ENCODE measurements at places on chromosomes 6 and 20. TPM values are rescaled to one million over a fixed set of nuclear protein-coding genes. Genes with fewer than 3 reads are reported as not detected.

DNA sequence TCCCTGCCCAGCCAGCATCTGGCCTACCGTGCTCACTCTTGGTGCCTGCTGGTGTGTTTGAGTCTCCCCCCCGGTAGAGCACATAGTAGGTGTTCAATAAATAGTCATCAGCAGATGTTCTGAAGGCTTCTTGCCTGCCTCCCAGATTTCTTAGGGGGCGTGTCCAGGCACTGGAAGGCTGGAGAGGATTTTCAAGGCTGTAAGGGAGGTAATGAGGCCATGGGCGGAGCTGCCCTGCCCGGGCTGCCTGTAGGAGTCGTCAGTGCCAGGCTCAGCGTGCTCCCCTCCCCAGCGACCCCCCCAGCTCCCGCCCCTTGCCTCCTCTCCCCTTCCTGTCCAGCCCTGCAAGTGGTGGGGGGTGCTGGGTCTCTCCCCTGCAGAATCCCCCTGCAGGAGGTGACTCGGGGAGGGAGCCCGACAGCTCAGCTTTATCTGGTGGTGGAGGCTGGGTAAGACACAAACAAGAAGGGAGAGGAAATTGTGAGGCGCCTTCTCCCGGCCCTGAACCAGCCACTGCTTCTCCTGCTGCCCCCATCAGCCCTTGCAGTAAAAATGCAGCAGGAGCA is 55.9 kb downstream of the BCAS4 start:
- H3K4me3 ChIP-seq = no peak overlapping the region
- no peaks in the 10 kb centered on the region for H3K36me3 ChIP-seq
- no peak for DNase-seq
- H3K4me1 ChIP-seq = peaks cover 16% of the 10 kb centered on the region
- H3K27me3 ChIP-seq = peaks cover 5% of the 10 kb centered on the region

GRCh38 chr20:13741879-13742278 is 42.8 kb downstream of the ESF1 start:
- DNase-seq = no peak
- no peak overlapping the region for H3K27ac ChIP-seq

- peaks cover 4% of the 10 kb centered on the region for H3K27me3 ChIP-seq
- H3K4me3 ChIP-seq = no peak overlapping the region
- H3K27ac ChIP-seq = no peak overlapping the region
Observed at GRCh38 chr20:48364688-48365421, 462.9 kb downstream of the PREX1 start.

DNA sequence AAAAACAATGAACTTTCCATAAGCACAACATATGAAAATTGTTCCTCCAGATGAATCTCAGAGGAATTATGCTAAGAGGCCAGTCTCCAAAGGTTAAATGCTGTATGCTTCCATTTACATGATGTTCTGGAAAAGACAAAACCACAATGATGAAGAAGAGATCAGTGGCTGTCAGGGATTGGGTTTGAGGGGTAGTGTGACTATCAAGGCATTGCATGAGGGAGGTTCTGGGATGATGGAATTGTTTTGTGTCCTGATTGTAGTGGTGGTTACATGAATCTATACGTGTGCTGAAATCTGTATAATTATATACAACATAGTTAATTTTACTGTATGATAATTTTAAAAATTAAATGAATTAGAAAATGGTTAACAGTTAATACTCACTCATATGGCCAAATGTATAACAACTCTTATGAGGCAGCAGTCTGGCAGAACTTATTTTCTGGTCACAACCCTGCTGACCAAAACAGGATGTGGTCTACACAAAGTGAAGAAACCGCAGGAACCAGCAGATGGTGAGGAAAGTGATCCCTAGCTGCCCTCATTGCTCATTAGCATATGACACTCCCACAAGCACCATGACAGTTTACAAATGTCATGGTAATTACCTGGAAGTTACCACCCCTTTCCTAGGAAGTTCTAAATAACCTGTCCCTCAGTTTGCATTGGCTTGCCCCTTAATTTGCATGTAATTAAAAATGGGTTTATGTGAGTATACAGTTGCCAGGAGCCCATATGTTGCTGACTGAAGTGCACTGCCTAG is 31.9 kb downstream of the NSFL1C start:
- no peak overlapping the region for H3K4me3 ChIP-seq
- peaks cover 11% of the 10 kb centered on the region for H3K4me1 ChIP-seq
- H3K27ac ChIP-seq = no peak overlapping the region
- no peaks in the 10 kb centered on the region for H3K27me3 ChIP-seq
- DNase-seq = no peak
- H3K36me3 ChIP-seq = peaks cover under 1% of the 10 kb centered on the region

DNA sequence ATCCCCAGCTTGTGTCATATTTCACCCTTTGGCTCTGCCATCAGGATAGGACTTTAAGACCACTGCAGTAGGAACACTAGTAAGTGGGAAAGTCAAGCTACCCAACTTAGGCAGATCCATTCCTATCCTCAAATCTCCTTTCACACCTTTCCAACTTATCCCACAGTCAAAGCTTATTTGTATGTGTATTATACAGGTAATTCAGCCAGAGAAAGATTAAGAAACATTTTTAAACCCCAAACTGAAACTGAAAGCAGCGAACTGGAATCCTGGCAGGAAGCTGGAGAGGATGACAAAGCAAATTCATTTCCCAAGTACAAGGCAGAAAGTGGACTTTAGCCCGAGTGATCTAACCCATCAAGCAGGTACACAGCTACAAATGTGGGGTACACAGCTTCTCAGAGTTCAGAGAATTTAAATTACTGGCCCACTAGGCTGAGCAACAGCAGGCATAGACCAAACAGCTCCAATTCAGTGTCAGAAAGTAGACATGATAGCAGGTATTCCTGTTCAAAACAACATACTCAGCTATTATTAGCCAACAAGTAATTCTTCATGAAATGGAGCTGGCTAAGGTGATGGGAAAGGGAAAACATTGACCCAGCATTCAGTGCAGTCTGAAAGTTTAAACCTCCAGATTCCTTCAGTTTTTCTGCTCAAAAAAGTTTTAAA is 39.1 kb downstream of the ILRUN start:
- DNase-seq = no peak
- no peaks in the 10 kb centered on the region for H3K27me3 ChIP-seq
- H3K4me3 ChIP-seq = peak overlapping the region; percentile 52
- H3K4me1 ChIP-seq = peaks cover 60% of the 10 kb centered on the region
- peak overlapping the region; percentile 87 for H3K27ac ChIP-seq
- H3K36me3 ChIP-seq = peaks cover 18% of the 10 kb centered on the region

GRCh38 chr6:4185419-4185818 is 50.0 kb upstream of the ECI2 start:
- no peaks in the 10 kb centered on the region for H3K4me1 ChIP-seq
- no peaks in the 10 kb centered on the region for H3K36me3 ChIP-seq
- H3K27ac ChIP-seq = no peak overlapping the region
- H3K4me3 ChIP-seq = no peak overlapping the region
- DNase-seq = no peak

DNA sequence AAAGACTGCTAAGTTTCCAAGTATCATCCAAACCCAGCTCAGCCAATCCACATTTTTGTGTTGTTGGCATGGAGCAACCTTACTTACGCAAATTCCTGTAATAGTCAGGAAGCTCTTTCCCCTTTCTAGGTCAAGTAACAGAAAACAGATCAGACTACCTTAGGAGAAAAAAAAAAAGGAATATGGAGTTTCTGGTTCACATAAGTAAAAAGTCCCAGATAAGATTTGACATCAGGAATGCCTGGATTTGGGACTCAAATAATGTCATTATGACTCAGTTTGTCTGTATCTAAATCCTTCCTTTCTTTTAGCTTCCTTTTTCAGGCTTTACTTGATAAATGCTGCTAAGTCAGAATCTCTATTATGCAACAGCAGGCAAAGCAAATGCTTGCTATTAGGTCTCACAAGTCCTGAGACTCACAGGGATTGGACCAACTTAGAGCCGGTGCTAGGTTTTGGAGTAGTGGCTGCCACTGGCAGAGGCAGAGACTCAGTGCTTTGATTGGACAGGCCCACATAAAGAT is 44.5 kb downstream of the NCOA7 start:
- H3K27ac ChIP-seq = peak overlapping the region; percentile 74
- no peaks in the 10 kb centered on the region for H3K27me3 ChIP-seq
- H3K4me3 ChIP-seq = no peak overlapping the region
- H3K36me3 ChIP-seq = no peaks in the 10 kb centered on the region
- H3K4me1 ChIP-seq = peaks cover 62% of the 10 kb centered on the region
- no peak for DNase-seq

- no peak for DNase-seq
- H3K4me1 ChIP-seq = no peaks in the 10 kb centered on the region
- no peaks in the 10 kb centered on the region for H3K27me3 ChIP-seq
- H3K36me3 ChIP-seq = no peaks in the 10 kb centered on the region
- no peak overlapping the region for H3K27ac ChIP-seq
Observed at GRCh38 chr6:20056350-20056992, 155.8 kb downstream of the MBOAT1 start.

DNA sequence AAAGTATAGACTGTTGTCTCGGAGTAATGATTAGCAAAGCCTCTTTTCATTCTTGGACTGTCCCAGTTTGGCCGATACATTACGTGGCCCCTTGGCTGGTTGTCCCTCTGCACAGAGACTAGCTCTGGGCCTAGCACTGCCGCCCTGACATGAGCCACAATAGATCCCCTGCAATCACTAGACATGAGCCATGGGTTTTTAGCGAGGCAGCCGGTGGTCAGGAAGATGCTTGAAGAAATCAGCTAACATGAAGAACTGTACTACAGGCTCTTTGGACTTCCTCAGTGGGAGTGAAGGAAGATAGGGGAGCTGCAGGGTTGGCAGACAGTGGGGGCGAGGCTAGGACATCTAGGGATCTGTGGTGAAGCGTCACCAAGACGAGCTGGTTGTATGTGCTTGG is 11.0 kb downstream of the DUSP22 start:
- H3K27ac ChIP-seq = no peak overlapping the region
- no peaks in the 10 kb centered on the region for H3K27me3 ChIP-seq
- H3K4me1 ChIP-seq = peaks cover 21% of the 10 kb centered on the region
- H3K4me3 ChIP-seq = no peak overlapping the region
- DNase-seq = no peak
- H3K36me3 ChIP-seq = peaks cover 15% of the 10 kb centered on the region

DNA sequence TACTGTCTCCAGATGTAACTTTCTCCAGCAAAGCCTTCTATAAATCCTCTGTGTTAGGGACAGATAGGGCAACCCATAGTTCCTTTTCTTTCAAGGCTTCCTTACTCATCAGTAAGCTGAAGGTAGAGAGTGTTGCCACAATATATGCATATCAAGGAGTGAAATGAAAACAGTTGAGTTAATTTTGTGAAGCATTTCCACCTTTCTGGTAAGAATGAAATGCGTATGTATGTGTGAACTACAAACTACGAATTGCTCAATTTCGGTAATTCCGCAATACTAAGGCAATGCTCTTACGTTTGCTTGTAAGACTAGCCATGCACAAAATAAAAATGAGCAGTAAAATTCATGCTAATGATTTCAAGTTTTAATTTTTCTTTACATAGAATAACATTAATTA is 61.2 kb upstream of the HBS1L start:
- no peak for DNase-seq
- H3K4me3 ChIP-seq = no peak overlapping the region
- H3K36me3 ChIP-seq = no peaks in the 10 kb centered on the region
- H3K4me1 ChIP-seq = no peaks in the 10 kb centered on the region

DNA sequence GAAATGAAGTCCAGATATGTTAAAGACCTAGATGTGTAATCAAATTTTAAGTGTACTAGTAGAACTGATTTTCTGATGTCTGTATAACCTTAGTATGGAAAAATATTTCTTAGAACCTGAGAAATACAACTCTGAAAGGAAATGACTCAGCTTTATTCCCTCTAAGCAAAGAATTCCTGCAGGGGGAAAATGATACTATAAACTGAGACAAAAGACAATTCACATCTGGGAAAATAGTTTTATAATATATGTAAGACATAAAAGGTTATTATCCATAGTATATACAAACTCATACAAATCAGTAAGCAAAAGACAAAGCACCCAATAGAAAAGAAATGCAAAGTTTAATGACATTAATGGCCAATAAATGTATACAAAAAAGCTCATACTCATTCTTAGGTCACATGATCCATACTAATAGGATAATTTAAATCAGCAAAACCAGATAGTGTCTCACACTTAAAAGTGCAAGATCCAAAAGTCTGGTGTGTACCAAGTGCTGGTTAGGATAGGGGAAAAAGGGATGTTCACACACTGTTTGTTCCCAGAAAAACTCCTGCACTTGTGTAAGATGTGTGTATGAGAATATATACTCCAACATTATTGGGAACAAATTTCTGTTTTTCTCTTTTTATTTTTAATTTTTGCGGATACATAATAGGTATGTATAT is 22.6 kb downstream of the RNF217 start:
- DNase-seq = no peak
- no peak overlapping the region for H3K27ac ChIP-seq
- no peak overlapping the region for H3K4me3 ChIP-seq
- peaks cover 6% of the 10 kb centered on the region for H3K4me1 ChIP-seq

DNA sequence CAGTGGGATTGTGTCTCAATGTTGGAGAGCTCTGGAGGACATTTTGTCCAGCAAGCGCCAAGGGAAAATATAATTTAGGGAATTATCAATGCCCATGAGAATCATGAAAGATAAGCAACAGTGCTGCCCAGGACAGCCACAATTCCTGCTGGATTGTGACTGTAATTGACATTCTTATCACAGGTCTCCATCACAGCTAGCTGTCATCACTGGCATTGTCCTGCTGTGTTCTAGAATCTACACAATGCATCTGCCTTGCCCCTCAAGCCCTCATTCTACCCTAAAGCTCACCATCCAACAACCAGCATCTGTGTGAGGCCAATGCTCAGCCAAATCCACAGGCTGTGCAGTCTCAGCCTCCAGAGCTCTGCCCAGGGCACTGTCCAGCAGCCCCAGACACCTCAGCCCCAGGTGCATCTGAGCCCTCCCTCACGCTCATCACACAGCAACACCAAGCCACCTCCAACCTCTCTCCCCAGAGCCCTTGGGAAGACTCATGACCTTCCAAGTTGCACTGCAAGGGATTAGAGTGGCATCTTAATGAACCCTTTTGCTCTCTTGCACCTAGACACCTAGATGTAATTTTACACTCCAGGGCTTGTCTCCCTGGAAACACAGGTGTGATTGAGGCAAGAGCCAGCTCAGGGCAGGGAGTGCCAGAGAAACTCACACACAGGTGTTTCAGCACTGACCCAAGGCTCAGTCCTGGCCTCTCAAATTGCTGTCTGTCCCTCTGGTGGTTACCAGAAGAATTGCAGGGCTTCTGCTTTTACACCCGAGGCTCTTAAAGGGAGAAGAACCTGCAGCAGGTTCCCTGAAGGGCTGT is 85.2 kb upstream of the PHACTR3 start:
- no peak for DNase-seq
- no peak overlapping the region for H3K4me3 ChIP-seq
- no peaks in the 10 kb centered on the region for H3K36me3 ChIP-seq
- no peak overlapping the region for H3K27ac ChIP-seq
- H3K27me3 ChIP-seq = peaks cover 65% of the 10 kb centered on the region

- no peak for DNase-seq
- peaks cover 11% of the 10 kb centered on the region for H3K36me3 ChIP-seq
- no peak overlapping the region for H3K4me3 ChIP-seq
- no peak overlapping the region for H3K27ac ChIP-seq
Observed at GRCh38 chr20:45085867-45086266, 15.1 kb downstream of the KCNS1 start.

The CUL9 gene
- 41.8 TPM for total RNA-seq

The KCNK15 gene
- 0.89 TPM for total RNA-seq

The FERMT1 gene
- total RNA-seq = 1.4 TPM

The PHACTR3 gene
- 9.0 TPM for total RNA-seq

The LGSN gene
- total RNA-seq = 1.7 TPM

All from lower lobe of right lung (tissue), 2 donors.